ENCODE measurements at places on chromosomes 4 and X. TPM values are rescaled to one million over a fixed set of nuclear protein-coding genes. Genes with fewer than 3 reads are reported as not detected.

DNA sequence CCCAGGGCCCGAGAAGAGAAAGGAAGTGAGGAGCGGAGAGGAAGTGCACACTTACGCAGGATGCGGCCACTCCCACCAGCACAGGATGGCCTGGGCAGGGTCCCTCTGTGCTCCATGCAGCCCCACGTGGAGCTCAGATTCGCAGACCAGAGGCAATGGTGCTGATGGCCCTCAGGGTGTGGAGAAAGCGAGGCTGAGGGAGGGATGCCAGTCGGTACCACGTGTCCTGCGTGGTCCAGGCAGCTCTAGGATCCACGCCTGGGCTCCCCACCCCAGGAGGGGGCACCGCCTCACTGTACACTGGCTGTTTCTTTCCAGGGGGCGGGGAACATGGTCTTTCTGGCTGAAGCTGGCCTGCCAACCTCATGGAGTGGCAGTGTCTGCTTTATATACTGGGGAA is 241.8 kb downstream of the AFAP1 start:
- H3K36me3 ChIP-seq: no peaks in the 10 kb centered on the region
- DNase-seq: no peak
- no peaks in the 10 kb centered on the region for H3K4me1 ChIP-seq
- no peak overlapping the region for H3K27ac ChIP-seq
- no peak overlapping the region for H3K4me3 ChIP-seq

DNA sequence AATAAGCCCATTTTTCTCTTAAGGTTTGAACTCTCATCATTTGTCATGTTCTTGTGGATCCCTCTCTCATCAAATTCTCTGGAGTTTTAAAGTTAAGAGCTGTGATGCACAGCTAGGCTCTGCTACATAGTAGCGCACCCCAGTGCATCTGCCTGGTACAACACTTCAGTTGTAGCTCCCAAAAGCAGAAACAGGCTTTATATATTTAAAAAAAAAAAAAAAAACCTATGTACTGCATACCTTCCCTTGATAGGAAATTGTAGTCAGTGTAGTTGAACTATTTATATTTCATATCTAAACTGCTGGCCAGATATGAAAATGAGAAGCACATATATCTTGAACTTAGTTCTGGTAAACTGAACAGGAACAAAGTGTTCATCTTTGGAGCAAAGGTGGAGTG is 131.4 kb downstream of the KLHL13 start:
- DNase-seq: no peak
- no peaks in the 10 kb centered on the region for H3K4me1 ChIP-seq
- no peak overlapping the region for H3K4me3 ChIP-seq
- no peak overlapping the region for H3K27ac ChIP-seq
- no peaks in the 10 kb centered on the region for H3K36me3 ChIP-seq

DNA sequence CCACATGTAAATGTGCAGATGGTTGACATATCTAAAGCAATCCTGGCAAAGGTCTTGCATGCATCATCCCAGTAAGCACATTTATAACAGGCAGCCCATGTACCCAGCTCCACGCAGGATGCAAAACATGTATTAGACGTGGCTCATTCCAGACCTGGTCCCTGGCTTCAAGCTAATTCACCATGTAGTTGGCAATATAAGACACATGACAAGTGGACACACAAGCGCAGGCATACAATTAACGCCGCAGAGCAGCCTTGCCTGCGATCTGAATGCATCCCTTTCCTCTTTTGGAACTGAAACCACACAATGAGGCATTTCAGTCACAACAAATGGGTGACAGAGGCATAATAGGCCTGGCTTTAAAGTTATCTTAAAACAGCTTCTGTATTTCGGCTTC is 114.5 kb upstream of the TRIM2 start:
- peaks cover 19% of the 10 kb centered on the region for H3K27me3 ChIP-seq
- no peak overlapping the region for H3K4me3 ChIP-seq
- H3K36me3 ChIP-seq: no peaks in the 10 kb centered on the region
- DNase-seq: no peak
- no peak overlapping the region for H3K27ac ChIP-seq
- peaks cover 8% of the 10 kb centered on the region for H3K4me1 ChIP-seq

- H3K36me3 ChIP-seq: no peaks in the 10 kb centered on the region
- no peak overlapping the region for H3K4me3 ChIP-seq
- H3K27me3 ChIP-seq: no peaks in the 10 kb centered on the region
- no peak overlapping the region for H3K27ac ChIP-seq
- no peaks in the 10 kb centered on the region for H3K4me1 ChIP-seq
- no peak for DNase-seq
Measured at GRCh38 chr4:136369073-136369472, 1163.2 kb downstream of the PCDH18 start.

DNA sequence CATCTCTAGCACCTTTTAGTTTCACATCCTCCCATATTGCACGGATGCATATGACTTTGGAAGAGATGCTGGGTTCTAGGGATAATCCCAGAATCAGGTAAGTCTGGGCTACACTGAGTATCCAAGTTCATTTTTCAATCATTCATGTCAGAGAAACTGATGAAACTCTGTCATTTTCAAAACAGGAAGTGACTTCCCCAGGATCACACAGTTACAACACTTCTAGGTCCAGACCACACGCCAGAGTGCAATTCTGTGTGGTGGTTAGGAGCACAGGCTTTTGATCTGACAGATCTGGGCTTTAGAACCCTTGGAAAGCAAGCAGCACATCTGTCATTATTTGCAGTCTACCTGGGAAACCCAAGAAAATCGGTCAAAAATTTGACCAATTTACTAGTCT is 52.1 kb upstream of the CDKN2AIP start:
- H3K36me3 ChIP-seq: no peaks in the 10 kb centered on the region
- no peak for DNase-seq
- H3K27ac ChIP-seq: no peak overlapping the region
- H3K4me1 ChIP-seq: peaks cover 14% of the 10 kb centered on the region
- H3K4me3 ChIP-seq: no peak overlapping the region

GRCh38 chr4:150289881-150290280 is 211.6 kb downstream of the DCLK2 start:
- DNase-seq: no peak
- no peaks in the 10 kb centered on the region for H3K36me3 ChIP-seq
- H3K27ac ChIP-seq: no peak overlapping the region
- H3K27me3 ChIP-seq: no peaks in the 10 kb centered on the region
- H3K4me1 ChIP-seq: no peaks in the 10 kb centered on the region

- no peak for DNase-seq
- no peak overlapping the region for H3K4me3 ChIP-seq
Measured at GRCh38 chr4:187270154-187270553, 546.5 kb upstream of the FAT1 start.

DNA sequence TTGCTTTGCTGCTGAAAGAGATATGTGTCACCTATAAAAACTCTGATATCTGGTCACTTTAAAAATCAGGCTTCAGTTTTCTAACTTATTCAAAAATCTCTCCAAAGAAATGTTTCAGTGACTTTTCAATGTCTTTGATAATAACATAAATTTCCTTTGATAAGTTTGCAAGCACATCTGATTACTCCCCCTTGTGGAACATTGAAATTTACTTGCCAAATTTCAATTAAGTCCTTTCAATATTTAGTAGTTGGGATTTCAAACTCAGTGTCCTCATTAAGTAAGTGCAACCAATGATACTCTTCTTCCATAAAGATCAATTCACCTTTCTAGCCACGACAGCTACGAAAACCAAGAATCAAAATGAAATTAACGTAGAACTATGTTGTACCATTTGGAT is 151.3 kb upstream of the FAM47C start:
- H3K36me3 ChIP-seq: no peaks in the 10 kb centered on the region
- no peaks in the 10 kb centered on the region for H3K27me3 ChIP-seq
- no peak overlapping the region for H3K27ac ChIP-seq
- DNase-seq: no peak
- no peak overlapping the region for H3K4me3 ChIP-seq

DNA sequence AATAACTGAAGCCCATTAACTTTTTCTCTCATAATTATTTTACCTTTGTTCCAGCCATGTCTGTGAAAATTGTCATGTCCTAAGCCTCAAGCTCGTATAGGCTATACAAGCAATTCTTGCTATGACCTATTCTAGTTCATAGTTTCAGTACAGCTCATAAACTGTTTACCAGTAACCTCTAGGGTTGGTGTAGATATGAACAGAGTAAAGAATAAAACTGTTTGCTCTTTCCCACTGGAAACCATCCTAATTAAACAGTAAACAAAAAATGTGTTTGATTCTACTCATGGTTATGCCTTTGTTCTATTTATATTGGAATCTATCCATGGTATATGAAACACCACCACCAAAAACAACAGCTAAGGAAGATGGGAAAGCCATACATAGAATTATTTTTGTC is 1444.0 kb upstream of the PCDH7 start:
- no peak overlapping the region for H3K4me3 ChIP-seq
- no peak for DNase-seq
- no peak overlapping the region for H3K27ac ChIP-seq
- no peaks in the 10 kb centered on the region for H3K36me3 ChIP-seq
- H3K4me1 ChIP-seq: no peaks in the 10 kb centered on the region

DNA sequence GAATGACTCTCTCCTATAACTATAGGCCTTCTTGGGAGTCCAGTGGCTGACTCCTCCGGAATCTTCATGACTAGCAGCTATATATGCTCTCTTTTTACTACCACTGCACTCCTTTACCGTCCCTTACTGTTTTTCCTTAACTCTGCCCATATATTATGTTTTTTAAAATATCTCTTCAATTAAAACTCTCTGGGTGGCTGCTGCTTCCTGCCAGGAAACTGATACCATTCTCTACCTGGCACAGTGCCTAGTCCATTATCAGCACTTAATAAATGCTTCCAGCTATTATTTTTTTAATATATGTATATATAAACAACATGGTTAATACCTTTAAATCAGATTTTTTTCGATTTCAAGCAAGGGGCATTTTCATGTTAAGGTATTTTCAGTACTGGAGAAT is 136.6 kb upstream of the FAM47B start:
- H3K36me3 ChIP-seq: no peaks in the 10 kb centered on the region
- H3K4me1 ChIP-seq: no peaks in the 10 kb centered on the region
- H3K27me3 ChIP-seq: no peaks in the 10 kb centered on the region
- DNase-seq: no peak
- no peak overlapping the region for H3K4me3 ChIP-seq
- no peak overlapping the region for H3K27ac ChIP-seq

GRCh38 chr4:133624744-133625143 is 475.6 kb downstream of the PCDH10 start:
- no peak for DNase-seq
- no peaks in the 10 kb centered on the region for H3K36me3 ChIP-seq

DNA sequence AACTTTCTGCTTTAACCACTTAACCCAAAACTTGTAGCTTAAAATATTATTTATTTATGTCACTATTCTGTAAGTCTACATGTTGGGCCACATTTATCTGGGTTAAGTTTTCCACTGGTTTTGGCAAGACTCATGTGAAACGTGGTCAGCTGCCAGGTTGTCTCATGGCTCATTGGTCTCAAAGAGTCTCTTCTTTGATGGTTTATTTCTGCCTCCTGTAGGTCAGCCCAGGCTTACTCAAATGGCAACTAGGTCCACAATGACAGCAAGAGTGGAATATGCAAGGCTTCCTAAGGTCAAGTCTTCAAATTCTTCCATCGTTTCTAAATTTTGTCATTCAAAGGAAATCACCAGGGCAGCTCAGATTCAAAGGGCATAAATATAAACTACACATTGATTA is 828.7 kb downstream of the PCDH7 start:
- H3K27me3 ChIP-seq: no peaks in the 10 kb centered on the region
- no peak for DNase-seq
- H3K36me3 ChIP-seq: no peaks in the 10 kb centered on the region
- no peak overlapping the region for H3K4me3 ChIP-seq
- no peaks in the 10 kb centered on the region for H3K4me1 ChIP-seq
- no peak overlapping the region for H3K27ac ChIP-seq

DNA sequence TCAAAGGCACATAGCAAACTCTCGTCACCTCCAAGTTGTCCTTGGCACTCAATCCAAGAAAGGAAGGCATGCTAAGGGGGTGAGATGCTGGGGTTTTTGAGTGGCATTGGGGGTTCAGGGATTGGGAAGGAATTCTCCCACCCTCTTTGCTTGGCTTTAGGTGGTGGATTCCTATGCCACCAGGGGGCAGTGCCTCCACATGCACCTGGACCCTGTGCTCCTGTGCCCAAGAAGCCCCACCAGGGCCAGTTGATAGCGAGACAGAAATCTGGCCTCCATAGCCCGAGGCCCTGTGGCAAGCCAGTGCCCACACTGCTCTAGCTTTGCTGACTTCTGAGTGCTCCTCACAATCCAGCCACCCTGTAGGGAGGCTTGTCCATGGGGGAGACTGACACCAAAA is 2.0 kb upstream of the FATE1 start:
- no peak for DNase-seq
- H3K27ac ChIP-seq: no peak overlapping the region
- no peaks in the 10 kb centered on the region for H3K36me3 ChIP-seq
- no peaks in the 10 kb centered on the region for H3K27me3 ChIP-seq

DNA sequence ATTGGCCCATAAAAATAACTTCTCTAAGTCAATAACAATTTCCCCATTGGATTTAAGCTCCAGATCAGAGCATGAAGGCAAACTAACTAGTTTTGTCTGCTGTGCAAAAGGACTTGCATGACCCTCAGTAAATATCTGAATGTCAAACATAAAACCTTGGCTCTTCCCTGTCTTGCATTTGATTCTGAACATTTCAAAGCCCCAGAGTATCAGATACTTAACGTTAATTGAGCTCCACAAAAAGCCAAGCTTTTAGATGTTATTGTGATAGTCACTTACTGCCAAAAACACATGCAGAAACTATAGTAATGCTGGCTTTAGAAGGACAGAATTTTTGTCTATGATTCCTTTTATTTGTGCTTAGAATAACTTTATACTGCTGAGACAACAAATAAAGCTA is 664.2 kb downstream of the ADGRL3 start:
- no peaks in the 10 kb centered on the region for H3K27me3 ChIP-seq
- H3K4me3 ChIP-seq: no peak overlapping the region

GRCh38 chr4:158496030-158496741 is 25.5 kb upstream of the RXFP1 start:
- no peak overlapping the region for H3K4me3 ChIP-seq
- DNase-seq: no peak
- no peak overlapping the region for H3K27ac ChIP-seq
- no peaks in the 10 kb centered on the region for H3K36me3 ChIP-seq

GRCh38 chrX:11100281-11101035 is 10.7 kb upstream of the HCCS start:
- no peak overlapping the region for H3K4me3 ChIP-seq
- H3K36me3 ChIP-seq: no peaks in the 10 kb centered on the region
- H3K27ac ChIP-seq: no peak overlapping the region
- no peaks in the 10 kb centered on the region for H3K27me3 ChIP-seq
- peaks cover 4% of the 10 kb centered on the region for H3K4me1 ChIP-seq

- no peaks in the 10 kb centered on the region for H3K36me3 ChIP-seq
- H3K4me3 ChIP-seq: no peak overlapping the region
- H3K27me3 ChIP-seq: no peaks in the 10 kb centered on the region
- DNase-seq: no peak
- H3K4me1 ChIP-seq: no peaks in the 10 kb centered on the region
Measured at GRCh38 chrX:148763896-148764295, 263.5 kb downstream of the AFF2 start.

GRCh38 chr4:114386637-114387233 is 211.9 kb upstream of the UGT8 start:
- no peak overlapping the region for H3K4me3 ChIP-seq
- peaks cover 3% of the 10 kb centered on the region for H3K27me3 ChIP-seq
- H3K4me1 ChIP-seq: no peaks in the 10 kb centered on the region
- H3K27ac ChIP-seq: no peak overlapping the region

The HERC5 gene
- 8.4 TPM for total RNA-seq

The DACH2 gene
- total RNA-seq: not detected

The ZMYM3 gene
- total RNA-seq: 26.8 TPM

The HSFX1 gene
- total RNA-seq: 0.57 TPM

The ATOH1 gene
- not detected for total RNA-seq

The KCTD8 gene
- total RNA-seq: not detected

The HMX1 gene
- not detected for total RNA-seq

The DCAF8L2 gene
- total RNA-seq: not detected

The CXCL10 gene
- 1.3 TPM for total RNA-seq

The HGFAC gene
- not detected for total RNA-seq

The CRLF2 gene
- total RNA-seq: 5.6 TPM

The HS3ST1 gene
- 2.0 TPM for total RNA-seq

The SUPT20HL2 gene
- total RNA-seq: not detected

The AVPR2 gene
- not detected for total RNA-seq

The SRPX gene
- total RNA-seq: not detected

Data from activated T-helper 2 cell treated with anti-CD3 and anti-CD28 coated beads, Interferon-gamma antibody, Interleukin-2, Interleukin-4, amounts not matched to agents 10 μg/mL and 5 μg/mL and 100 μg/mL, durations not matched to agents 14 hours and 24 hours and 36 hours (primary cell).